ENCODE measurements at places on chromosomes 6 and 20.

DNA sequence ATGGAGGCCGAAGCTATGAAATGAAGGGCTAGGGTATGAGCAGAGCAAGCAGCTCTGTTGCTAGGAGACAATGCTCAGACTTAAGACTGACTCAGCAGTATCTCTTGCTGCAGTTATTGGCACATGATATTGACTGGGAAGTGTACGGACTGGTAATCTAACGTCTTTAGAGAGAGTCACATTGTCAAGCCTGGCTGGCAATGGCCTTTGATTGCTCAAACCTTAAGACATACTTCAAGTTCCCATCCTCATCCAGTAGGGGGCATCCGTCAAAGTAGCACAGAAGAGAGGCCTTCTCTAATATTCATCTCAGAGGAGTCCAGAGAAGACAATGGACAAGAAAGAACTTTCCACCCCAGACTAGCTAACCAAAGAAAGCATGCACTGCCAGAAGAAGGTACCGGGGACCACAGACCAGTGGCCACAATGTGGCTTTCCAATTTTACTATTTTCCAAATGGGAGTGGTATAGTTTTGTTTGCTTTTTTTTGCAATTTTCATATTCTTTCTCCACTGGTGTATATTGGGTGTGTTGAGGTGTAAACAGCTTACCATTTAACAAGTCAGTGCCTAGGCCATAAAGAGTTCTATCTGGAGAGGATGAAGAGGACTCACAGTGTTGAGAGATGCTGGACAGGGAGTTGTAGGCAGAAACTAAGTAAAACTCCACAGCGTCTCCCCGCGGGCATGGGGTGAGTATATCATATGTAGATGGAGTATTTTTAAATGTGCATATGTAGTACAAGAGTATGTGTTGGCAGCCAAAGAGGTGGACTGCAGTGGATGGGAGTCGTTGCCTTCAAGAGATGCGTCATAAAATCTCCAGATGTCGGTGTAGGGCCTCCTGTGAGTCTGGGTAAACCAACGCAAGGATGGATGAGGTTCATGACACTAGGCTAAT, 36.7 kb downstream of the LRFN2 start:
- no peak for DNase-seq

- no peak for DNase-seq
Measured at GRCh38 chr6:34576286-34576955, 20.3 kb upstream of the SPDEF start.

DNA sequence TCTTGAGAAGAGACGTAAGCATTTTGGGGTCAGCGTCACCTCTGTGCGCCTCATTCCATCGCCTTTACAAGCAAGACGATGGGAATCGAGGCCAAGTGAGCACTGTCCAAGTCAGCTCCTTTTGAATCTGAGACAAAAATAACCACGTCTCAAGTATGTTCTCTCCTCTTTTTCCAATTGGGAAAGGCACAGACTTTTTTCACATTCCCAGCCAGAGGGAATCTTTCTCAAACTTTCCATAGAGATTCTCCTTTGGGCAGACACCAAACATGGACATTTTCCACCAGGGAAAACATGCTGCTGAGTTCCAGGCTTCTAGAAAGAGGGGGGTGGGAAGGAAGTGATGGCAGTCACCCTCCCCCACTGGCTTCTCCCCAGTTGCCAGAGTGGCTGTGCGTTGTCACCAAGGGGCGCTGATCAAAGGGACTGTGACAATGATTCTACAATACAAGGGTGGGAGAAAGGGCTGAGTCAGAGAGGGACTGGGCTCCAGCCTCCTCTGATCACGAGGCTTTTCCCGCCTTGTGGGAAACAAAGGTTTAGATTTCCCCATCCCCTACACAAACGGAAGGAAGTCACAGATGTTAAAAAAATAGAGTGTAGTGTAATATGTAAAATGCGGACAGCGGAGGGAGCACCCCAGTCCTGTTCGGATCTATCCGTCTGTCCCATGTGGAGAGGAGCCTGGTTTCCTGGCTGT, 281.9 kb upstream of the RNF24 start:
- DNase-seq = no peak

DNA sequence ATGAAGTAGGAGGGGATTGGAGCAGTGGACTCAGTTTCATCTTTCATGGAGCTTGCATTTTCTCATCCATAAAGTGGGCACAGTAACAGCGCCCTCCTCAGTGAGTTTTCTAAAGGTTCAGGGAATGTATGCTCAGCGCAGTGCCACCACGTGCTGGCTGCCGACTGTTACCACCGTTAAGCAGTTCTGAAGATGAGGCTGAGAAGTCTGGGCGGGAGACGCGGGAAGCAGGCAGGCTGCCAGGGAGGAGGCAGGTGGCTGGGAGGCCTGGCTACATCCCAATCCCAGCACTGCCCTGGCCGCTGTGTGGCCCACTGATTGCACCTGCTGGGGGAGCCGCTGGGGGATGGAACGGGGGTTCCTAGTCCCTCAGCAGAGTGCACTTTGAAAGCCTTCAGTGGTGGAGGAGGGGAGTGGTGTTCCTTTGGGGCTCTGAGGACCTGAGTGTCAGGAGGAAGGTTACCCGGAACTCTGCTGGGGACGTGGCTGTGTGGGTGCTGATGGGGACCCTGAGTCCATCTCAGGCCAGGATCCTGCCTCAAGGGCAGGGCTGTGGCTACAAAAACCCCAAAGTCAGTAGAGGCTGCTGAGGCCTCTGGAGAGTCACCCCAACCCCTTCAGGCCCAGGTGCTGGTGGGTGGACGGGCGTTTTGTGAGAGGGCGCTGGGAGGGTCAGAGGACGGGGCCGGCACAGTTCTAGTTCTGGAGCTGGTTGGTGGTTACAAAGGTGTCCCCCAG, 28.0 kb upstream of the PHACTR3 start:
- no peak for DNase-seq

- DNase-seq = no peak
Measured at GRCh38 chr6:26197933-26198721, 110.9 kb downstream of the HFE start.

GRCh38 chr6:83985308-83985713, 48.3 kb upstream of the MRAP2 start:
- DNase-seq = no peak

- DNase-seq = no peak
Measured at GRCh38 chr20:11182720-11183119, 508.9 kb upstream of the JAG1 start.

- DNase-seq = no peak
Measured at GRCh38 chr6:99236010-99236409, 113.5 kb downstream of the FAXC start.

DNA sequence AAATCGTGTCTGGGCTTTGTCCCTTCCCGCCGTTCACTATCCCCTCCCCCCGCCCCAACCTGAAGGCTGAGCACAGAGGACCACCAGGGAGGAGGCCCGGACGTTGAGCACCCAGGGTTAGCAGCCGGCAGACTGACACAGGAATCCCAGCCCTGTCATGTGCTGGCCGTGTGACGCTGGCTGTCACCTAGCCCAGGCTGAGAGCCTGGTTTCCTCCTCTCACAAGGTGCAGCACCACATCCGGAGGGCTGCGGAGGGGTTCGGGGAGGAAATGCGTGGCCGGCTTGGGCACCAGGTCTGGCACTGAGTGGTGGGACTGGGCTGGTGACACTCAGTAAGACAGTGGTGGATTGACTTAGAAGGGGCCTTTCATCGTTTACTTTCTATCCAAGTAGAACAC, 4.6 kb upstream of the LSM14B start:
- DNase-seq = peak; percentile 91
